ENCODE measurements at places on chromosomes 16 and 17. TPM values are rescaled to one million over a fixed set of nuclear protein-coding genes. Genes with fewer than 3 reads are reported as not detected.

GRCh38 chr17:47945529-47946508 lies 4.4 kb downstream of the PNPO start:
- DNase-seq = no peak

- peak; percentile 86 for DNase-seq
Measured at GRCh38 chr16:86519649-86520316, 9.5 kb downstream of the FOXF1 start.

GRCh38 chr17:4721203-4722135 lies 9.8 kb upstream of the MED11 start:
- DNase-seq = no peak

- DNase-seq = no peak
Measured at GRCh38 chr17:72336804-72337070, 215.9 kb downstream of the SOX9 start.

GRCh38 chr17:59160157-59161025 lies 4.8 kb downstream of the PRR11 start:
- DNase-seq = no peak

DNA sequence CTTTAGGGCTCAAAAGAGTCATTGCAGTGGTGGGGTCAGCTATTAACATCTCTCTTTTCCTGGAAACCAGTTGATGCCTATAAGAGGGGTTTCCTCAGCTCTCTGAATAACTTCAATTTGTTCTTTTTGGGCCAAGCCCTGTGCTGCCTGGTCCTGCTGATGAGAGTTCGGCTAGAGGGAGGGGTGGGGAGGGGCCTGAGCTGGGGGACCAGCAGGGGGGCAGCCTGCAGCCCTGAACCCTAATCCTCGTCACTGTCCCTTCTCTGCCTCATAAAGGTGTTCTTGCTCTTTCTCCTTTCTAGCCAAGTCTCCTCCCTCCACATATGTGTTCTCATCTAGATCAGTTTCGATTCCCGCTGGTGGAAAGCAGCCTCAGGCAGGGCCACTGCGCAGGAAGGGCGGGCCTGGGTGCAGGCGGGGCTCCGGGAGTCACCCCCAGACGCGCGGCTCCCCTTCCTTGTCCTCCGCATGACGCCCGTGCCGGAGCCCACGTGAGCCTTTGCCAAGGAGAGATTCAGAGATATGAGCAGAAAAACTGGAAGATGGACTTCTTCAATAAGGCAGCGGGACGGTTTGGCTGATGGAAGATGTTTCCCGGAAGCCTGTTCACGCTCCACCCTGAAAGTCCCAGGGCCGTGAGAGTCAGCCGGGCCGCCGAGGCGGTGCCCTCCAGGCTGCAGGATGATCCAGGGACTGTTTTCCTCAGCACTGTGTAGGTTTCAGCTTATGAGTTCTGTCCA lies 15.0 kb upstream of the RHOT1 start:
- peak; percentile 83 for DNase-seq

DNA sequence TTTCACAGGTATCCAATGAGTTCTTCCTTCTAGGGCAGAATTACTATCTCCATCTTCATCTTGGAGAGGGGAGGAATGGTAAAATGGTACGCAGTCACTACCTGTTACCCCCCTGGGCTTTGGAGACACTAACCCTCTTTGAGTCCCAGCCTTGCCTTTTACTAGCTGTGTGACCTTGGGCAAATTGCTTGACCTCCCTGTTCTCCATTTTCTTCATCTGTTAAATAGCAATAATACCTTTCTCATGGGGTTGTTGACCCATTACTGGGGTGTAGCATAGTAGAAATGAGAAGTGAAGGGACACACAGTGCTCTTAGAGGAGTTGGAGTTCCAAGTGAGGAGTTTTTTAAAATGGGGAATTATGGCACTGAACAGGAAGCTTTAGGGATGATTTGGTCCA lies 324.7 kb downstream of the FOXL1 start:
- DNase-seq = no peak

Gene HEXD
- 12.1 TPM for total RNA-seq

Data from MG63 (cell line).